H9 (cell line): ENCODE measurements at places on chromosomes 2 and 18.

GRCh38 chr2:105836341-105836740 is 91.6 kb downstream of the NCK2 start:
- peak; percentile 23 for DNase-seq

- DNase-seq, result no peak
These were observed 40.6 kb downstream of the DHX57 start for GRCh38 chr2:38835015-38835601.

GRCh38 chr2:176385838-176386237 is 116.6 kb downstream of the MTX2 start:
- no peak for DNase-seq

DNA sequence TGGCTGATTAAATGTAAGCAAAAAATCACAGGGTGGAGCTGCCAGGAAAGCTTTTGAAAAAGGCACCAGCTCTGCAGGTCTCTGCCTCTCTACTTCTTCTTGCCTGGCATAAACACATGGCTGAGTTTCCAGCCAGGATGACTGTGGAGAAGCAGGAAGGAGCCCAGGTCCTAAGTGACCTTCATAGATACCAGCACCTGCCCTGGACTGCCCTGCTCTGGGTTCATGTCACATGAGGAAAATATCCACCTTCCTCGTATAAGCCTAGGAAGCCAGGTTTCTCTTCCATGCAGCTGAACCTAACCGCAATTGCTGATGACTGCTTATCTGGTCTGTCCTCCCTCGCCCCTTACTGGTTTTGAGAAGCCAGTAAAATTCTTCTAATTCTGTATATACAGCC is 47.8 kb upstream of the CREB1 start:
- no peak for DNase-seq

- DNase-seq, result no peak
These were observed 128.7 kb downstream of the OSBPL1A start for GRCh38 chr18:24268784-24269550.

DNA sequence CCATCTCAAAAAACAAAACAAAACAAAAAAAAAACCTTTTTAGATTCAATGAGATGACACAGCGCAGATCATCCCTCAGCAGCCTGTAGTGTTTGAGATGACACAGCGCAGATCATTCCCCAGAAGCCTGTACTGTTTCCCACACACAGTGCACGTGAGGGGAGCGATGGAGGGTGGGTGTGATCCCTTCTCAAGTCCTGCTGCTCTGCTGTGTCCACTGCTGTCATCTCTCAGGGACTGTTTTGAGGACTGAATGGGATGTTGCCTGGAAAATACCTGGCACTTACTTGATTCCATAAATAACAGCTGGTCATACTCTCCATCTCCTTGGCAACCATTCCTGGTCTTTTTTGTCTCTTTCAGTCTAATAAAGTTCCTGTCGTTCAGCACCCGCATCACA is 25.7 kb downstream of the TGOLN2 start:
- no peak for DNase-seq

DNA sequence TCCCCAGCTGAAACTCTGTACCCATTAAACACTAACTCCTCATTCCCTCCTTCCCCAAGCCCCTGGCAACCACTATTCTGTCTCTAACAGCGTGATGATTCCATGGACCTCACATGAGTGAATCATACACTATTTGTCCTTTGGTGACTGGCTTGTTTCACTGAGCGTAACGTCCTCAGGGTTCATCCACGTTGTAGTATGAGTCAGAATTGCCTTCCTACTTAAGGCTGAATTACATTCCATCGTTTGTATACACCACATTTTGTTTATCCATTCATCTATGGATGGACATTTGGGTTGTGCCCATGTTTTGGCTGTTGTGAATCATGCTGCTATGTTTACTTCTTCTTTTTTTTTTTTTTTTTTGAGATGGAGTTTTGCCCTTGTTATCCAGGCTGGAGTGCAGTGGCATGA is 19.6 kb upstream of the CABLES1 start:
- DNase-seq, result no peak

DNA sequence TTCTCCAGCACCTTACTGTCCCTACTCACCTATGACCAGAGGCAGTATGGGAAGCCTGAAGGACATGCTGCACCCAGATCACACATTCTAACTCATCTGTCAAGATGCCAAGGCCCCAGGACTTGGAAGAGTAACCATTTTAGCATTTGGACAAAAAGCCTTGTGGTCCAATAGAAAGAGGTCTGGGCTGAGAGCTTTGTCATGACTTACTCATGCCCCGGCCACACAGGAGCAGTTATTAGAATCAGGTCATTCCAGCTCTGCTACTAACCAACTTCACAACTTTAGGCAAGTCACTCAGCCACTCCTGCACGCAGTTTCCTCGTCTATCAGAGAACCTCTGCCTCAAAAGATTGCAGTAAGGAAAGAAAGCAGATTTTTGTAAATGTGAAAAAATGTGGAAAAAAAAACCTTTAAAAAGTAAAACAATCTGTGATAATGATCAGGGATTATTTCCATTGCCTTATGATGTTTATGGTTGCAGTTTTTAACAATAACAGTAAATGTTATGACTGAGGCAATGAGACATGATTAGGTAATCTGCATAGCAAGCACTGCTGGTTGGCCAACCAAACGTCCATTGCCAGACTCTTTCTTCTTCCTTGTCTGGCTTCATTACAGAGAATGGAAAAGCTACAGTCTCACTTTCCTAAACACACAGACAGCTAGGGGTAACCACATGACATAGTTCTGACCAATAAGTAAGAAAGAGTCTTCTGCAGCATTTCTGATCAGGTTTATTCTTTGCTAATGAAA is 255.4 kb upstream of the CHAC2 start:
- DNase-seq, result no peak

- DNase-seq, result no peak
These were observed 90.9 kb upstream of the SMAD2 start for GRCh38 chr18:48021273-48021914.

DNA sequence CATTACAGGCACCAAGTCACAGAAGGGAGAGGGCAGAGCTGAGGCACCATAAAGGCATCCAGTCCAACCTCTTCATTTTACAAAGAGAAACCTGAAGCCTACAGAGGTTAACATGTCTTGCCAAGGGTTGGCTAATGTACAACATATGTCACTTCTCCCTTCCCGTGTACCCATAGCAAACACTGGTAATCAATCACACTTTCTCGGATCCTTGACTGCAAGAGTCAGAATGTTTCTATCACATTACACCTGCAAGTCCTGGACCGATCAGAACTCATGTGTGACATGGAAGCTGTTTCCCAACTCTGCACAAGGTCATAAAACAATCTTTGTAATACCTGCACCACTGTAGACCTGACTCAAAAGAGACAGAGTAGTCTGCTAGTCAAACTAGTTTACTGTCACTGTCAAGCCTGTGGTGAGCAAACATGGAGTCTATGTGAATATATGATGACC is 6.0 kb downstream of the ANKRD44 start:
- no peak for DNase-seq

- DNase-seq, result peak; percentile 62
These were observed 63.8 kb downstream of the SETBP1 start for GRCh38 chr18:44744161-44745121.

- DNase-seq, result no peak
These were observed 107.5 kb downstream of the COLEC12 start for GRCh38 chr18:392928-393573.

- DNase-seq, result no peak
These were observed 468.7 kb downstream of the PID1 start for GRCh38 chr2:228802181-228803071.

DNA sequence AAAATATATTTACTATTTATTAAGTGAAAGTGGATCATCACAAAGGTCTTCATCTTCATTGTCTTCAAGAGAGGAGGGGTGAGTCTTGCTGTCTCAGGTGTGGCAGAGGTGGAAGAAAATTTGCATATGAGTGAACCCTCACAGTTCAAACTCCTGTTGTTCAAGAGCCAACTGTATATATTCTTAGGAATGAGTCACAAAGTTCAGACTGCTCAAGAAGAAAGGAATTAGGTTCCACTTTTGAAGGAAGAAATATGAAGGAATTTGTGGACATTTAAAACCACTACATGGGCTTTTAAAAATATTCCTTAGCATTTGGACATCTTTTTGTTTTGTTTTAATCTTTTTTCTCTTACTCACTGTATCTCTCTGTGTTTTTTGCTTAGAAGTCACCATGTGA is 212.6 kb downstream of the INSIG2 start:
- DNase-seq, result no peak

GRCh38 chr2:217617616-217618022 is 385.2 kb downstream of the TNS1 start:
- DNase-seq, result no peak
